ENCODE measurements at places on chromosomes 13 and 19.

GRCh38 chr13:32881074-32881776 is 135.0 kb upstream of the KL start:
- no peak for DNase-seq

DNA sequence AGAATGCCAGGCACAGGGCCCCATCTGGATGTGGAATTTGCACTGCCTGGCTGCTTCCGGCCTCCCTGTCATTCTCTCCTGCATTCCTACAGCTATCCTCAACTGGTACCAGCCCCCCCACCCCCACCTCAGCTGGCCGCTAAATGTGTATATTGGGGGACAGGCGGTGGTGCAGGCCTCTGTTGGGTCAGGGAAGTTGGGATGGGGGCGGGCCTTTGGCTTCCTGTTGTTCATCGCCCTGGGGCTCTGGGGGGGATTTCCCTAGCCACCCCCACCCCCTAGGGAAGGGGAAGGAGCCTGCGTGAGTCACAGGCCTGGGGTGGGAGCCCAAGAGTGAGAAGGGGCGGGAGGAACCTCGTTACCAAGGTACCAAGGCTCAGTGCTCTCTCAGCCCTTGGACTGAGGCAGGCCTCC is 10.6 kb downstream of the POU2F2 start:
- DNase-seq, result no peak

DNA sequence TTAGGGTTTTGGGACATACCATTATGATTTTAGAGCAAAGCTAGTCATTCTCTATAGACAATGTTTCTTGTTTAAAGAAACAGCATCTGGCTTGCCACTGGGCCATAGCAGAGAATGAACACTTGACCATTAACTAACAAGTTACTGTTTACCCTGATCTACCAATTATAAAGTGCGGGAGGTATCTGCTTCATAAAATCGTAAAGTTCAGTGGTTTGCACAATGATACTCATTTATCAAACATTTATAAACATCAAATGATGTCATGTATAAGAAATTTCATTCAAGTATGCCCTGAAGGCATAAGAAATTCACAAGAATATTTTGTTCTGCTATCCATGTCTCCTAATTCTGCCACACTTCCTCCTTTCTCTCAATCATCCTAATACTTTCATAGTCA is 139.2 kb downstream of the PCDH20 start:
- DNase-seq, result no peak

DNA sequence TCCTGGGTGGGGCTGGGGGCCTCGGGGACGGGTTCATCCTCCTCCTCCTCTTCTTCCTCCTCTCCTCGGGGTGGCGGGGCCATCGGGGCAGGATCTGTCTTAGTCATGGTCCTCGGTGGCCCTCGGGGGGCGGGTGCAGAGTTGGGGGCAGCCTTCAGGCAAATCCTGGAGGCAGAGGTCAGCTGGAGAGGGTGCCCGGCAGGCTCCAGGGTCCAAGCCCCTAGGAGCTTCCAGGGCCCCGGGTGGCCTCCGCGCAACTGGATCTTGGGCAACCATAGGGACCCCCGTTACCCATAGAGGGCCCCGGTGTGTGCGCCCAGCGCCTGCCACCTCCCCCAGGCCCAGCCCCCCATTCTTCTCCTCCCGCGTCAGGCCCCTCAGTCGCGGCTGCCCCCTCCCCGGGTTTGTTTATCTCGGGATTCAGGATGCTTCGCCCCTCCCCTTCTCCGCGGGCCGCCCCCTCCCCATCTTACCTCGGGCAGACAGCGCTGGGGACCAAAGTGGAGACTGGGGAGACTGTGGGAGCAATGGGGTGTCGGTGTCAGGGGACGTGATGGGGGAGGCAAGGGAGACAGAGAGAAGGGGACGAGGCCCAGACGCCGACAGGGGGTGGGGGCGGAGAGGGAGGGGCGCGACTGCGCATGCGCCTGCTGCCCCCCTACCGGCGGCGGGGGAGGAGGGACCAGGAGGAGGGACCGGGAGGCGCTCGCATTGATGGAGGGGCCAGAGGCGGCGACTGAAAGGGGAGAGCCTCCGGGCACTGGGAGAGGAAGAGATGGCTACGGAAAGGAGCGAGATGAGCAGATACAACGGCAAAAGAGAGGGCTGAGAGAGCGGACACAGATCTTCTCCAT is at the start of gene CLIP3:
Gene CLIP3, minus strand, starts transcription at position 623 of the 854 bp plus-strand sequence. Its CDS starts 516 bp downstream, at position 107.
- peak; percentile 42 for DNase-seq

- DNase-seq, result no peak
Measured at GRCh38 chr19:52665529-52665928, 27.4 kb upstream of the ZNF83 start.

DNA sequence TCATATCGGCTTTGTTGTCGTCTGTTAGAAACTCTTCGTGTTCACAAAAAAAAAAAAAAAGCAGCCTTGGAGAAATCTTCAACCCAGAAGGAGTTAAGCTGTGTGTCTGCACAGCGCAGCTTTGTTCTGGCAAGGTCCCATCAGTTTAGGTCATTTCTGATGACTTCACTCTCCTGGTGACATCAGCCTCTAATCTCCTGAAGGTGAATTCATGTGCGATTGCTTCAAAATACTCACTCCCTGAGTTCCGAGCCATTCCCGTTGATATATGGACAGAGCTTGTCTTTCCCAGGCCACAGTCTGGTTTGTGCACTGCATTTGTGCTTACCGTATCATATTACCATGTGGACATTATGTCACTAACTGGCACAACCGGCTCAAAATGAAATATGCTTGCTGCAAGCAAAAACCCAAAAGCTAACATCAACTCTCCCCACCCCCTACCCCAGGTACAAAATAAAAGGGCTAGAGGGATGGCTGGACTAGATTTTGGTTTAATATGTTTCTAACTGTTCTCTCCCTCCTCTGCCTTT is 342.4 kb downstream of the KCNRG start:
- no peak for DNase-seq

DNA sequence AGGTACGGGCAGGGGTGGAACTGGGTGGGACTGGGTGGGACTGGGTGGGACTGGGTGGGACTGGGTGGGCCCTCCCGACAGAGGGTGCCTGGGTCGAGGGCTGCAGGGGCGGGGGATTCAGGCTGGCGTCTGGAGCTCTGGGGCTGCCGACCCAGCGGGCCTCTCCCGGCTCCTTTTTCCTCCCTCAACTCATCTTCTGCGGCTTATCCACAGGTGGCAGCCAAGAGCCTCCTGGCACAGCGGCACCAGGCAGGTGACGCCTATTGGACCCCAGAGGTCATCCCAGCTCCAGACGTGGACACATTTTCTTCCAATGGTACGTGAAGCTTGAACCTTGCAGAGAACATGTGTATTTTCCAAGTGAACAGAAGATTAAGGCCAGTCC is 533 bp downstream of the ZNF544 start:
- no peak for DNase-seq

DNA sequence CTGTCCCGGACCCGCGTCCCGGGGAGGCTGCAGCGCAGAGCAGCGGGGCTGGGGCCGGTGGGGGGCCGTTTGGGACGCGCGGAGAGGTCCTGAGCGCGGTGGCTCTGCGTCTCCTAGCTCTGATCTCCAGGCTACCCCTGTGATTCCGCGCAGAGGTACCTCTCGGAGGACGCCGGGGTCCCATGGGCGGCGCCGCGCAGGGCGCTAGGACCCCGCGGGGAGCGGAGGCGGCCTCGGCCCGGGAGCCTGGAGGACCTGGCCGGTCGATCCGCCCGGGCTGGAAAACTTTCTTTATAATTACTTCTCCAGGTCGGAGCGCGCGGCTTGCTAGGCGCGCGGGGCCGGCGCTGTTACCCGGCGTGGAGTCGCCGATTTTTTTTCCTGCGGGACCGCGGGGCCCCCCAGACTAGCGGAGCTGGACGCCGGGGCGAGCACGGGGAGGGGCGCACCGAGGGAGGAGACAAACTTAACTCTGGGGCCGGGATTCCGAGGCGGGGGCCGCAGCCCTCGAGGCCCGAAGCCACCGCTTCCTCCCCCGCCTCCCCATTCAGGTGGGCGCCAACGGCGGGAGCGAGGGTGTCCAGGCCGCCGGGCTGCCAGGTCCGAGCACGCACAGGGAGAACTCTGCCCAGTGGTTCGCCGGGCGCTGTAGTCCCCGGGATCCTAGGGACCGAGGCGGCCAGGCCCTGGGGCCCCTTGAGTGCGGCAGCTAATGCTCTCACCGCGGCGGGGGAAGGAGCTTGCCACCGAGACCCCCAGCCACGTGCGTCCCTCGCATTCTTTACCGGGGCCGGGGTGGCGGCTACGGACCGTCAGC is 848 bp upstream of the CEBPA start:
- no peak for DNase-seq

DNA sequence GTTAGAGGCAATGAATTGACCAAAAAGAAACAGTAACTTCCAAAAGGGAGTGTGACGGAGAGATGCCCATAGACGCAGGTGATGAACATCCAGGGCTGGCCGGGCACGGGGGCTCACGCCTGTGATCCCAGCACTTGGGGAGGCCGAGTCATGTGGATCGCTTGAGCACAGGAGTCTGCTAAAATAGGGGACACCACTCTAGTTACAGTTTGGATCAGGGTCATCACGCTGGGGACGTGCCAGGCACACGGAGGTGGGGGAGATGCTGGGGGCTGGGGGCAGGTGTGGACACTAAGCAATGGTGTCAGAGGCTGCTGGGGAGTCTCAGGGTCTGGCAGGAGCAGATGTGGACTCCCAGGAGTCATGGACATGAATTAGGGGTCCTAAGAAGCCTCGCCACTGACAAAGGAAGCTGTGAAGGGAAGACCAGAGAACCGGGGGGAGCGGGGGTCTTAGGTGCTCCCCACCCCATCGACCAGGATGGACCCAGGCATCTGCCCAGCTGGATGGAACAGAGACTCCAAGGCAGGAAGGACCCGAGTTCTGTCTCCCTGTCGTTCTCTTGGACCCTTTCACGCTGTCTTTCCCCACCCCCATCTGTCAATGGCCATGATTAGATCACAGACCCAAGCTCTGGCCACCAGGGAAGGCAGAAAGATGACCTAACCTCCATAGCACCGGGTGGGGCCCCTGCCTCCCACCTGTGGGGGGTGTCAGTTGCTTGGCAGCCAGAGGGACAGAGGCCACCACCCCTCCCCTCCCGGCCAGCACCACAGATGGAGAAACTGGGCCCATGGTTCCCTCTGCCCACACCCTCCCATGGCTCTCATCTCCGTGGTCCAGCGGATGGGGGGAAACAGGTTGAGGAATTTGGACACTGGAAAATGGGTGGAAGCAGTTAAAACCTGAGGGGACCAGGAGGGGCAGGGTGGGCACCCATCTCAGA is 19.6 kb downstream of the CCDC8 start:
- no peak for DNase-seq

DNA sequence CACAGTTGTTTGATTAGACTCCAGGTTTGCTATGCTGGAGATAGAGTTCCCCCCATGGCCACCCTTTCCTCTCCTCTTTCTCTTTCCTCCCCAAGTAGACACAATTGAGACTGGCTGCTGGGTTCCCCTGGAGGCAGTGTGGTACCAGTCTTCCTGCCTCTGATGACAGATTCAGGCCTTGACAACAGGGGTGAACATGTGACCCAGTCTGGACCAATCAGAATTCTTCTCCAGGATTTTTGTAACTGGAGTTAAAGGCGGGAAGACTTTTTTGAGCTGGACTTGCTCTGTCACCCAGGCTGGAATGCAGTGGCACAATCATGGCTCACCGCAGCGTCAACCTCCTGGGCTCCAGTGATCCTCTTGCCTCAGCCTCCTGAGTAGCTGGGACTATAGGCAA is 48.7 kb downstream of the CCNE1 start:
- DNase-seq, result no peak

DNA sequence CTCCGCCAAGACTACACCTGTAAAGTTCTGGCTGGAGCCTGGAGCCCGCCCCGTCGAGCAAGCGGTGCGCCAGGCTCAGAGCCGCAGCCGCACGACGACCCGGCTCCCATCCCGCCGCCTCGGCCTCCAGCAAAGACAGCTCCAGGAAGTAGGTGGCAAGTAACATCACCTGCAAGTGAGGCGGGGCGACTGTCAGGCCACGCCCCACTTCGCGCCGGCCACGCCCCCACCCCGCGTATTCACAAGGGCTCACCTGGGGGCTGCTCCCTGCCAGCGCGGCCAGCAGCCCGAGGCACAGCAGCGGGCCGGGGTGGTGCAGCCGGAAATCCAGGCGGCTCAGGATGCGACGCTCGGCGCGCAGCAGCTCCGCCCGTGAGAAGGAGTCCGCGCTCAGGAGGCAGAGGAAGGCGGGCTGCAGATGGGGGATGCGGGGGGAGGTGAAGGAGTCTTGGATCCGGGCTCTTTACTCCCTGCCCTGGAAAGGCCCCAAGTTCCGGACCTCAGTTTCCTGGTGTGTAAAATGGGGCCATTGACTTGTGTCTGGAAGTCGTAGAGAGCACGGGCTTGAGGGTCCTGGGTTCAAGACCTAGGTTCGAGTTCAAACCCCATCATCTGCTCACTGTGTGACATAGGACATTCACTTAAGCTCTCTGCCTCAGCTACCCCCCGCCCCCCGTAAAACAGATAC is 3.2 kb downstream of the CCNP start:
- DNase-seq, result peak; percentile 74

- no peak for DNase-seq
Measured at GRCh38 chr19:11387162-11388034, 3.3 kb upstream of the EPOR start.

GRCh38 chr13:51329606-51330005 is 9.9 kb upstream of the SERPINE3 start:
- DNase-seq, result no peak

DNA sequence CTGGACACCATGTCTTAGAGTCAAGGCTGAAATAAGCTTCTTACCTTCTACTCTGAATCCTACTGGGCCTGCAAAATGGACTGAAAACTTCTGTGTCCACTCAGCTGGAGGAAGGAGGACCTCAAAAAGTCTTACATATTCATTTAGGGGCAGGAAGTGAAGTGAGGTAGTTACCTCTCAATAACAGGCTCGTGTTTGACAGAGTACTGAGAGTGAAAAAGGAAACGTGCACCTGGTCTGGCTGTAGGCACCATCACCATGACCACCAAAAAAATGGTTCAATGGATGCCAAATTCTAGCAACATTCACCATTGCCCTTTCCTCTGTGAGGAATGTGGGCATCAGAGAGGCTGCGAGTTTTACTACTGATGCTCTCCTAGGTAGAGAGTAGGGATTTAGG is 176.2 kb downstream of the RFC3 start:
- DNase-seq, result no peak

GRCh38 chr19:32324631-32325285 is 20.7 kb upstream of the ZNF507 start:
- peak; percentile 53 for DNase-seq

- no peak for DNase-seq
Measured at GRCh38 chr13:94646904-94647303, 45.2 kb downstream of the GPR180 start.

DNA sequence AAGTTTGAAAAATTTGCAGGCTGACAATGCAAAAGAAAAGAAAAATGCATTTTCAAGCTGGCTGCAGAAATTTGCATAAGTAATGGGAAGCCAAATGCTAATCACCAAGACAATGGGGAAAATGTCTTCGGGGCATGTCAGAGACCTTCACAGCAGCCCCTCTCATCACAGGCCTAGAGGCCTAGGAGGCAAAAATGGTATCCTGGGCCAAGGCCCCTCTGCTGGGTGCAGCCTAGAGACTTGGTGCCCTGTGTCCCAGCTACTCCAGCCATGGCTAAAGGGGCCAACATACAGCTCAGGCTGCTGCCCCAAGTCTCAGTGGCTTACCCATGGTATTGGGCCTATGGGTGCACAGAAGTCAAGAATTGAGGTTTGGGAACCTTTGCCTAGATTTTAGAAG is 155.2 kb downstream of the B3GLCT start:
- no peak for DNase-seq
